ENCODE measurements at places on chromosomes 4 and X.
A peak's percentile ranks its signal among the peaks of the same experiment; 100 is the strongest.

DNA sequence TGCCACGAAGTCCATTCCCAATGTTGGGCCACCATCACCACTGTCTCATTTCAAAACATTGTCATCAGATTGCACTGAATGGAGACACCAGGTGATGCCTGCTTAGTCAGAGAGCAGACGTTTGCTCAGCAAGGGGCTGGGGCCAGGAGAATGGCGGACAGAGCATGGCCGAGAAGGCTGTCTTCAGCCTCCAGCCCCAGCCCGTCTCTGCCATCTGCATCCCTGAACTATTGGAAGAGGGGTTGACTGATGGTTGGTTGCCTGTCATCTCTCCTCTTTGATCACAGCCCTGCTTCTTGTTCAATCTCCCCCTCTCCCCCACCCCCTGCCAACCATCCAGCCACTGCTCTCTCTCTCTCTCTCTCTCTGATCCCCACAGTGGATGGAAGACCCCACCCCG lies 140.9 kb downstream of the SHOX start:
- no peak for DNase-seq

- DNase-seq, result no peak
These were observed 441.6 kb downstream of the GBA3 start for GRCh38 chr4:23134331-23134730.

DNA sequence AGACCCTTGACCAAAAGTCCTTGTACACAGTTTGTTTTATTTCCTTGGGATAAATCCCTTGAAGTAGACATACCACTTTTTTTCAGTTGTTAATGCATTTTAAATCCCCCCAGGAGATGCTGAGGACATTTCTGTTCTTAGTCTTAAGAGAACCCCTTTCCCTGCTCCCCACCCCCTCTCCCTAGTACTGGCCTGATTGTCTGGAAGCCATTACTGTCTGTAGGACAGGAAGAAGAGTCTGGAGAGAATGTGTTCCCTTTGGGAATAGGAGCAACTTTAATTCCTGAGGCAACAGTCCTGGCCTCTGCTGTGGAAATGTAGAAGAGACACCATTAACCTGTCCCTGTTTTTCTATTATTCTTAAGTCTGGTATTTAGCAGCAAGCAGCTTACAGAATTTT lies 52.3 kb upstream of the TMEM131L start:
- no peak for DNase-seq

DNA sequence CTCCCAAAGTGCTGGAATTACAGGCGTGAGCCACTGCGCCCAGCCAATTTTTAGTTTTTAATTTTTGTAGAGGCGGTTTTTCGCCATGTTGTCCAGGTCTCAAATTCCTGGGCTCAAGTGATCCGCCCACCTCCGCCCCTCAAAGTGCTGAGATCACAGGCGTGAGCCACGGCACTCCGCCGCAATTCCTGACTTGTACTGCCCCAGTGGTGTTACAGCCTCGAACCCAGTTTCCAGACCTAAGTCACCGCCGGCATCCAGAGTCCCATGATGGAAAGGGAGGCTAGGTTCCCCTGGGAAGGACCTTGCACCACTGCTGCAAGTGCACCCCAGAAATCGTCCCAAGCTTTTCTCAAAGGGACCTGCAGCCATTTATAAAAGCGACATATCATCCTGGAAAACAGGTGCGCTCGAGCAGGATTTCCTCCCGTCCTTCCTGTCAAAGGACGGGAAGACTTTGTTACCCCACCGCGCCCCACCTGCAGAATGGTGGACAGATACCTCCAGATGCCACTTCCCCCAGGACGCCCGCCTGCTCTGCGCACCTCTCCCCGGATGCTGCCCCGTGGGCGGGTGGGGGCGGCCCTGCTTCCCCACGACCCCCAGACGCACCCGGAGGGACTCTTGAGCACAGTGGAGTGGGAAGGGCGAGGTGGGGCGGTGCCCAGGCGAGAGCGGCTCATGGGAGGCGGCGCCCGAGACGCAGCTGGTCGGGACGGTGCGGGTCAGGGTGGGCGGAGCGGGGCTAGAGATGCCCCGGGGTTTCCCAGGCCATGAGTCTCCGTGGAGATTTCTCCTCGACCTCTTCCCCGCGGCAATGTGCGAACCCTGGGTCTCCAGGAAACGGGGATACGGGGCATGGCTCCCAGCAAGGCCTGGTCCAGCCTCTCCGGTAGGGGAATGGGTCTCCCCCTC lies 947 bp upstream of the RPL10 start:
- DNase-seq, result no peak

DNA sequence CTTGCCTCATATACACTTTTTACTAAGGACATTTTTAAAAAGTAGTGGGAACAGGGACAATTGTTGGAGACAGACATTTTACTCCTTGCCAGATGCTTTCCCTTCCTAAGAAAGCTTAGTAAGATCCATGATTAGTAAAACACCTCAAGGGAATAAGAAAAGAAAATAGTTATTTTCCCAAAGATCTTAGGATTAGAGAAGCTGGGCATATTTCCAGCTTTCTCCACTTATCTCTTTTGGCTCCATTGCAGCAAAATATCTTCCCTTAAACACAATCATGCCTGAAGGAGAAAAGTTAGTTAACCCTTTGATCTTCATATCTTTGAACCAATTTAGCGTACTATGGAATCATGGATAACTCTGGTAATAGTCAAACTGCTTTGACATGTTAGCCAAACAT lies 257.9 kb downstream of the PCDH18 start:
- no peak for DNase-seq

DNA sequence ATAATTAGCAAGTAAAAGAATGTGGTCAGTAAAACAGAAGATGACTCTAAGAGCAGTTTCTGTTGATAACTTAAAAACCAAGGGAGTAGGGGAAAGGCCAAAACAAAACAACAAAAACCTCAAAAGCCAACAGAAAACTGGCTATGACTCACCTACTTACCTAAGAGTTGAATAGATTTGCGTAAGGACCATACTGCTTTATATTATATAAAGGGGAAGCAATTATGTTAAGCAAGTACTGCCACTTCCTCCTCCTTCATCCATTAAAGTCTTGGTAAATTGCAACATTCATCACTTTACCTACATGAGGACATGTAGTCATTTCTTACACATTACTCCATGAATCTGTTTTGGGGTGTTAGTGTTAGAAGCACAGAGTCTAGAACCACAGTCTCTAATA lies 85.9 kb upstream of the FAM47A start:
- DNase-seq, result no peak

- no peak for DNase-seq
These were observed 21.1 kb upstream of the HMX1 start for GRCh38 chr4:8892556-8893226.

DNA sequence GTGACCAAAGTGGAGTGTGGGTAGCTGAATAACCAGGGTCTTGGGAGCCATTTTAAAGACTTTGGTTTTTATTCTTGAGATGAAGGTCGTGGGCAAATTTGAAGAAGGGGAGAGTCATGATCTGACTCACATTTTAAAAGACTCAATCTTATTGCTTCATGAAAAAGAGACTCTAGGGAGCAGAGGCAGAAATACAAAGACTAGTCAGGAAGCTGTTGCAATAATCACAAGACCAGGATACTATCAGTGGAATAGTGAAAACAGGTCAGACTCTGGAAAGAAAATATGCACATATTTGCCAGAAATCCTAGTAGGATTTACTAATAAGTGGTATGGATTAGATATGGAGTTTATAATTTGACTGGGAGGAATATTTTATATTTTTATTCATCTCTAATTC lies 448.4 kb downstream of the RAPGEF2 start:
- DNase-seq, result no peak

GRCh38 chrX:63330681-63331080 lies 20.5 kb downstream of the SPIN4 start:
- DNase-seq, result no peak

- peak; percentile 100 for DNase-seq
These were observed 293.4 kb upstream of the BOD1L1 start for GRCh38 chr4:13920901-13921300.

- DNase-seq, result no peak
These were observed 54.4 kb upstream of the CLNK start for GRCh38 chr4:10738826-10739489.

DNA sequence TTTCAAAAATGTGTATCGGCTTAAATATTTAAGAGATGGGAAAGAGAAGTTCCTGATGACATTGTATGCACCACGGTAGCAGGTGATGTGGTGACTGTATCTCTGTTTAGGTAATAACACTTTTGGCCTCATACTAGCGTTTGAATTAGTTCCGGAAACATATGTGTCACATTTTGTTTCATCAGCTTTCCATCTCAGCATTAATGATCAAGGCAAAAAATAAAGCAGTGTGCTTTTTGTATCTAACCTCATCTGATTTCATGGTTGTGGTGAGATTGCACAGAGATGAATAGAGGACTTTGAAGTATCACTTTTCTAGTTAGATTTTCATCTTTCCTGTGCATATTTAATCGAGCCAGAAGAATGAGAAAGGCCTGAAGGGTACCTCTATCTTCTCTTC lies 206.4 kb upstream of the SPRY1 start:
- DNase-seq, result no peak

GRCh38 chr4:184061582-184061981 lies 156.1 kb downstream of the ENPP6 start:
- DNase-seq, result no peak

GRCh38 chr4:100269446-100269845 lies 79.2 kb upstream of the DDIT4L start:
- DNase-seq, result no peak

DNA sequence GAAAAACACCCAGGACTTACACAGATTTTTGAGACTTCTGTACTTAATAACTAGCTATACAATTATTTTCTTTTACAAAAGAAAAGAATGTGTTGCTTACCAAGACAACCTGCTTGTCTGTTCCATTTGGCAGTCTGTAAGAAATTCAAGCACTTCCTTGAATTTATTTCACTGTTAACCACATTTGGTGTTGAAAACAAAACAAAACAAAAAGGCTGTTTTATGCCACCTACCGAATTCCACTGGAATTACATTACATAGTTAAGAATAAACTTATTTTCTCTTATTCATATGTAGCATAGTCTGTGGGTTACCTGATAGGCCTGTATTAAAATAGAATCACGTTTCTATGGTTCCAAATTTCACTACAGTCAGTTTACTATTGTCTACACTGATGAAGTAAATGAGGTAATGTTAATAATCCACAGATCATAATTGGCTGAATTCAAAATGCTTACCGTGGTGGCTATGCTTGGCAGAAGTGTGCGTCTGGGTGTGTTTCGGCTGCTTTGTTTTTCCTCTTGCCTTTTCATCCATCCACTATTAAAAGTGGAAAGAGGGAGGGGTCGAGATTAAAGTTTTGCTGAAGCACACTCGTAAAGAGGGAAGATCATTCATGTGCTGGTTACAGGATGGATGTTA lies at the start of gene TLR1:
TSS of gene TLR1 (minus strand) at position 138 of the 642 bp plus-strand sequence. CDS start 5,960 bp downstream, outside the sequence.
- DNase-seq, result no peak

- no peak for DNase-seq
These were observed 59.4 kb downstream of the TSC22D3 start for GRCh38 chrX:107716118-107716684.

GRCh38 chrX:109624641-109625616 lies at the start of gene KCNE5:
Gene KCNE5, minus strand, starts transcription at chrX:109625172. Its CDS starts 152 bp downstream, at chrX:109625020.
- DNase-seq, result no peak

GRCh38 chr4:183411291-183411861 lies 33.1 kb upstream of the CDKN2AIP start:
- no peak for DNase-seq

DNA sequence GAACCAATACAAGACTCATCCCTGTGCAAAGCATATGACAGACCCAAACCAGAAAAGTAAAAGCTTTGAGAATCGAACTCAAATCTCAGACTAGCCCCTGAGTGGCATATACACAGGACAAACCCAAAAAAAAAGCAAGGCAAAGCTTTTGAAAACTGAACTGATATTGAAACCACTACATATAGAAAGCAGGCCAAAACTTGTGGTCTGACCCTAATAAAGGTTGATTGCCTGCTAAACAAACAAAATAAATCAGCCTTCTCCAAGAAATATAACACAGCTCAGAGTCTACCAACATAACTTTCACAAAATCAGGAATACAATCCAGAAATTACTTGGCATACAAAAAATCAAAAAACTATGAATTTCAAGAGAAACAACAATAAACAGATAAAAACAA lies 40.3 kb downstream of the LRBA start:
- DNase-seq, result no peak

GRCh38 chrX:130097507-130098209 lies 12.6 kb downstream of the ELF4 start:
- no peak for DNase-seq

GRCh38 chrX:9295551-9295950 lies 169.3 kb upstream of the TBL1X start:
- no peak for DNase-seq

DNA sequence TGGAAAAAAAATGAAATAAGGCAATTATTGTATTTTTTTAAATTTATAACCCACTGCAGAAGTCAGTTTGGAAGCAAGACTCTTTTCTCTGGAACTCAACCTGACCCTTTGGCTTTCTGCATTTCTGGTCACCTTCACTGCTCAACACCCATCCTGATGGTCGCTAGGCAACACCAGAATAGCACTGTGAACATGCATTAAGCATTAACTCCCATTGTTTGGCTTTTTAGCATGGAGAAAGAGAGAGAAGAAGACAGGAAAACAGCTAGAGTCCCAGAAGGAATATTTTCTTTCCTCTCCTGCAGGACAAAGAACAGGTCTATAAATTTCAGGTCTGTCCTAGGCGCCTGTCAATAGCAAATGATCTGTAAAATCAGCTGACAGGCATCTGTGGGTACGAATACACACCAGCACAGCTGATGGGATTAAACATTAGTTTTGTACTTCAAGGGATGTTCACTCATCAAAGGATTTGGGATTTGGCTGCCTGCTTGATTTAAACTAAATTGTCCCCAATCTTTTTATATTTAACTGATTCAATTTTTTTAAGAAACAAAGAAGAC lies 137.2 kb upstream of the ETNPPL start:
- no peak for DNase-seq

- no peak for DNase-seq
These were observed 33.0 kb downstream of the NSG1 start for GRCh38 chr4:4419896-4420295.

GRCh38 chrX:49191574-49192011 lies 5.4 kb upstream of the PRICKLE3 start:
- no peak for DNase-seq
